ENCODE measurements at places on chromosomes 2 and 18.

- DNase-seq, result no peak
Observed at GRCh38 chr2:168116448-168116847, 130.9 kb downstream of the STK39 start.

- DNase-seq, result no peak
Observed at GRCh38 chr18:62017618-62018017, 124.8 kb upstream of the RNF152 start.

- no peak for DNase-seq
Observed at GRCh38 chr2:78648558-78648957, 376.9 kb upstream of the REG3G start.

DNA sequence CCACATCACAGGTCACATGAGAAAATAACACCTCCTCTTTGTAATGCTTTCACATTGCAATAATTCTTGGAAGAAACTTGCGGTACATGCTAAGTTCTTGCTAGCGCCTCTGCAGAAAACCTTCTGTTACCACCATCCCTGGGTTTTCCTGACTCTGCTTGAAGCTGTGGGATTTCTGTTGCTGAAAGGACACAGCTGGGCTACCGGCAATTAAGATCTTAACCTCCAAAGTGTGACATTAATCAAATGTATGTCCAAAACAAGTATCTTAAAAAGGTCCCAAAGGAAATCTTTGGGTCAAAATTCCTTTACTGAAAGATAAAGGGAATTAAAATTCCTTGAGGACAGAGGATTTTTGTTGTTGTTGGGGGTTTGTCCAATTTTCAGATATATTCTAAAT, 7.5 kb downstream of the CCBE1 start:
- no peak for DNase-seq

GRCh38 chr2:72114693-72115051, 33.0 kb downstream of the CYP26B1 start:
- DNase-seq, result no peak

GRCh38 chr2:166417669-166418068, 41.9 kb upstream of the SCN9A start:
- DNase-seq, result no peak

GRCh38 chr2:161166538-161167409, 6.5 kb downstream of the TANK start:
- no peak for DNase-seq

- no peak for DNase-seq
Observed at GRCh38 chr2:231661422-231662027, 46.8 kb upstream of the PTMA start.

DNA sequence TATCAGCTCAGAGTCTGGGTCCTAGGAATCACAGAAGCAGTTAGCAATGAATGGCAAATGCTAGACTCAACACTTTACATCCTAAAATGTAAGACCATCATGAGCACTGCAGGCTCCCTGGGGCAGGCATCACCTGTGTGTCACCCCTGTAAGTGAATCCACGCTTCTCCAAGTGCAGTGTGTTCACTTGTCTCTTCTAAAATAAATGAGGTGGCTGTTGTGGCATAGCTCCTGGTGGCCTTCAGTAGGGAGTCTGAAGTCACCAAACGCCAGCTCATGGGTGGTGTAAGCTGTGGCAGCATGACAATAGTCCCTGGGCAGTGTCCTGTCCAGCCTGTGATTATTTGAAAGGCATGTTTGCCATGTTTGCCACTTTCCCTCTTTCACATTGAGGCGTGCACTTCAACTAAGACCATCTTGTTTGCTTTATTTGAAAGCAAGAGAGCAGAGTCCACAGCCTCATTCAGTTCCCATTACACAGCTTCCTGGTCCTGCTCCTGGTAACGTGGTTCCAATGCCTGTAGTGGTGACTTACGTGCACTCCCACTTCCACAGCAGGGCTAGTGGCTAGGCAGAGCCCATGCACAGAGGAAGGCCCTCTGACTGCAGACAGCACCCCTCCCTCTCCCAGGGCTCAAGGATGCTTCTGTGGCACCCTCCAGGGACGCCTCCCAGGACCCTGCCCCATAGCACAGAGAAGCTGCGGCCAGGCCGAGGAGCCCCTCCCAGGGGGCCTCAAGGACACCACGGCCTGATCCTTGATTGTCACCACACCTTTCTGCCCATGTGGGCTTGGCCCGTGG, 24.3 kb downstream of the COA5 start:
- DNase-seq, result no peak

GRCh38 chr2:104863468-104864279, 9.8 kb downstream of the POU3F3 start:
- no peak for DNase-seq

DNA sequence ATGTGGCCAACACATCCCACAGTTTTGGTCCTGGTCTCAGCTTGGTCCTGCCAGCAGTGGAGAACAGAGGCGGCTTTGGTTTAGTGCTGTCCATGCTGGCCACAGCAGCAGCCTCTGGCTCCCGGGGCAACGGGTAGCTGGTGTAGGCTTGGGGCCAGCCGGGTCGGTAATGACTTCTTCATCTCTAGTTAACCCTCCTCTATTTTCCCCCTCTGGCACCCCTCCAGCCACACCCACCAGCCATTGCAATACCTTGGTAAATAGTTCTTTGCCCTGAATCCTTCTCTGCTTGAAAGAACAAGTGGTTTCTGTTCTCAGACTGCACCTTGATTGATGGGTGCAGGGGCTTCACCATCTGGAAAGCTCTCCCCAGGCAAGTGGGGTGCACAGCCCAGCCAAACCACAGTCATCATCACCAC, 31.7 kb upstream of the ZNF396 start:
- DNase-seq, result no peak

DNA sequence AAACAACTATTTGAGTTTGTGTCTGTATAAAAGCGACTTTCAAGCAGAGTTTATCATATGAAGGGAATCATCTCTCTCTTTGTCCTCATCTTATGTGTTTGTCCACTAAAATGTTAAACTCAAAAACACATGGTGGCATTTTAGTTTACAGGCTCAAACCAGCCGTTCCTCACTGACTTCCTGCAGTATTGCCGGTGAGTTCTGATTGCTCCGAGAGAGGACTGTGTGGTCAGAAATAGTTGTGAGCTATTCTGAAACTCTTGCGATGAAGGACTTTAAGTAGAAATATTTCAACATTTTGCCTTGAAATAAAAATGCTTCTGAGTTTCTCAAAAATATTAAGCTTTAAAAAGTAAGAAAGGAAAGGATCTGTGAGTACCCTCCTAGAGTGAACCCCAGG, 163.2 kb upstream of the CAVIN2 start:
- no peak for DNase-seq

- no peak for DNase-seq
Observed at GRCh38 chr2:80971-81736, 34.8 kb upstream of the FAM110C start.

GRCh38 chr2:234643407-234643806, 146.5 kb upstream of the ARL4C start:
- no peak for DNase-seq

DNA sequence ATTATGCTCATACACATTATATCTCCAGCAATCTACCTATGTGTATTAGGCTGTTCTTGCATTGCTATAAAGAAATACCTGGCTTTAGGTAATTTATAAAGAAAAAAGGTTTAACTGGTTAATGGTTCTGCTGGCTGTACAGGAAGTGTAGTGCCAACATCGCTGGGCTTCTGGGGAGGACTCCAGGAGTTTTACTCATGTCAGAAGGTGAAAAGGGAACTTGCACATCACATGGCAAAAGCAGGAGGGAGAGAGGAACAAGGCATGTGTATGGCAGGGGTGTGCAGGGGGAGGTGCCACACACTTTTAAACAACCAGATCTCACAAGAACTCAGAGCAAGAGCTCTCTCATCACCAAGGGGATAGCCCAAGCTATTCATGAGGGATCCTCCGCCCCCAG, 715.4 kb upstream of the ZEB2 start:
- DNase-seq, result no peak

- no peak for DNase-seq
Observed at GRCh38 chr2:41927581-41928264, 120.1 kb upstream of the PKDCC start.

- no peak for DNase-seq
Observed at GRCh38 chr2:3494984-3495666, 24.2 kb downstream of the ADI1 start.

DNA sequence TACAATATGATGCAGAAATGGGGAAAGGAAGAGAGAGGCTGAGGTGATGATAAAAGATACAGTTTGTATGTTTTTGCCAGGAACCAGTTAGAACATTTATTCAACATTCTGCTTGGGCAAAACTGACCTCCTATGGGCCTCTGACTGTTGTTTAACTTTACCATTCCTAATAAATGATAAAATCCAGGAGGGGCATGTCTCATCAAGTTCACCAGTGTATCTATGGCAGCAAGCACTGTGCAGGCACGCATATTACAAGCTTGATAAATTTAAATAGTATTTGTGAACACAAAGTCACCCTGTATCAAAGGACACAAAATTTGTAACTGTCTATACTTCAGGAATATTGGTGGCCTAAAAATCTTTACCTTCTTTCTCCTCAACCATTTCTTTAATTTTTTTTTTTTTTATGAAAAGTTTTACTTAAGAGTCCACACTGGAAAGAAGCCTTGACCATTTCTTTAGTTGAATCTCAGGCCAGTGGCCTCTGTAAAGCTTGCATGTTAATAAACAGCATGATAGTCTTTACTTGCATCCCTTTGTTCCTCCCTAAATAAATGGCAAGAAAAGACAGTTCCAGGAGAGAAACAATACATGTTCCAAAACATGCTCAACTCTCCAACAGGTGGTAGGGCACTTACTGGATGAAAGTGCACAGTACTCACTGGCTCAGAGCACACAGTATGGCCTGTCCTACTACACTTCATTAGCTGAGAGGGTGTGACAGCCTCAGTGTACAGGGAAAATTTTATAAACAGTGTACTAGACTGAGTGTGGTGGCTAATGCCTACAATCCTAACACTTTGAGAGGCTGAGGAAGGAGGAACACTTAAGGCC, 52.3 kb downstream of the SOS1 start:
- no peak for DNase-seq

GRCh38 chr18:36124841-36125240, 4.3 kb downstream of the SLC39A6 start:
- DNase-seq, result no peak

DNA sequence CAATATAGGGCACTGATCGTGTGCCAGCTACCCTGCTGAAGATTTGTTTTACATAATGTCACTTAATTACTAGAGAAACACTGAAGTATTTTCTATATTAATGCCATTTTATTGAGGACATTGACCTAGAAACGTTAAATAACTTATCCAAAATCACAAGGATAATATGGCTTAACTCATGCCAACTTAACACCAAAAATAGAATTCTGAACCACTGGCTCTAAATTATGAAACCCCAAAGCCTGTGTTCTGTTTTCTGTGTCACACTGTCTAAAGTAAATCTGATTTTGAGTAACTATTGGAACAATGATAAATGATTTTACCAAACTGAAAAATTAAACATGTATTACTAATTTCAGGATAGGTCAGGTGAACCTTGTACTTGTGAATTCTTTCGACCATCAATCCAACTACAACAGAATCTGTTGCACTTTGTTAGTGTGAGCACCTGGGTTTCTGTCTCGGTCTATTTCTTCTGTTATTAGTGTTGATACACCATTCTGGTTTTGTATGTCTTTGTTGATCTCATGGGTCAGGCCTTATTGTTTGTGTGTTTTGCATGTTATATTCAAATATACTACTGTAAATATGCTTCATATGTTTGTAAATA, 48.2 kb upstream of the CCDC141 start:
- no peak for DNase-seq

GRCh38 chr2:182729710-182730339, 13.8 kb downstream of the DNAJC10 start:
- DNase-seq, result no peak

GRCh38 chr2:217371781-217372213, 511.9 kb upstream of the TNP1 start:
- DNase-seq, result no peak

DNA sequence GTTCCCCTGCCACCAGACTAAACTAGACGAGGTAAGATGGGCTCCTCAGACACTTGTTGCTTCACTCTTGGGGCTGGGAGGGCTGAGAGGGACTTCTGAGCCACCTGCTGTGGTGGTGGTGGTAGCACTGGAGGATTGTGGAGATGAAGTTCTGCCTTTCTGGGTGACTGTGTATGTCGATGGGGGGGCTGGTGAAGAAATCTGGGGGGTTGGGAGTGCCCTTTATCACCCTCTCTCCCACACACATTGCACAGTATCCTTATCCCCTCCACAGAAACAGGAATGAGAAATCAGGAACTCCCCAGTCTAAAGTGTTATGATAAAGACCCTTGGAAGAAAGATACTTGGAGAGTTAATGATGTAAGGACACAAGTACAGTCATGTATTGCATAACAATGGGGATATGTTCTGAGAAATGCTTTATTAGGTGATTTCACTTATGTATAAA, 38.5 kb downstream of the HK2 start:
- no peak for DNase-seq

DNA sequence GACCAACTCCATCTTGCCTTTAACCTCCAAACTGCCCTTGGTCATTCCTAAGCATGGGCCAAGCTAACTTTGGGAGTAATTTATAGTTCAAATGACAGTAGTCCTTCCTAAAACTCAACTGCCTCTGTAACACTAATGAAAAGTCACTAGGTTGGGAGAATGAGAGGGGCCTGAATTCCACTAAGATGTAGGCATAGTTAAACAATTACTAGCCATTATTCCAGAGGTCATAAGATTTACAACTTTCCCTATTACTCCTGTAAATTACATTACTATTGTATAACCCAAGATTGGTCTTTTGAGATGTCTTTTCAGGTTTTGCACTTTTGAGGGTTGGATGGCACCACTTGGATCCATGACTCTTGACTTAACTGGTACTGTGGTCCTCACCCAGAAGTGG, 94.6 kb downstream of the SPP2 start:
- no peak for DNase-seq

- DNase-seq, result no peak
Observed at GRCh38 chr2:16296331-16297250, 356.2 kb downstream of the MYCN start.

DNA sequence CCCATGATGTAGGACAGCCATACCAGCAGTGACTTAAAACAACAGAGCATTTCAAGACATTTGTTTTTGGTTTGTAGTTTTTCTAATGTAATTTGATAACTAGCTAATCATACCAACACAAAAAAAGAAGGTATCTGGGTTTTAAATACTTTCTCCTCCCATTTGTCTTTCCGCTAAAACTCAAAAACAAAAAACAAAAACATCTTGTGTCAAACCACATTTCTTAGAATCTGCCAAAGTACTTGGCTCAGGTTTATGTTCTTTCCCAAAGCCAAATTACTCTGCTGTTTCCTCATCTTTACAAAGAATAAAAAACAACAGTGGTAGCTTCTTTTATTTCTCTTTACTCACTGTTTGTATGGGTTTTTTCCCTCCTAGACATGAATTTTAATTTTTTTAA, 71.5 kb downstream of the GREB1L start:
- DNase-seq, result no peak

DNA sequence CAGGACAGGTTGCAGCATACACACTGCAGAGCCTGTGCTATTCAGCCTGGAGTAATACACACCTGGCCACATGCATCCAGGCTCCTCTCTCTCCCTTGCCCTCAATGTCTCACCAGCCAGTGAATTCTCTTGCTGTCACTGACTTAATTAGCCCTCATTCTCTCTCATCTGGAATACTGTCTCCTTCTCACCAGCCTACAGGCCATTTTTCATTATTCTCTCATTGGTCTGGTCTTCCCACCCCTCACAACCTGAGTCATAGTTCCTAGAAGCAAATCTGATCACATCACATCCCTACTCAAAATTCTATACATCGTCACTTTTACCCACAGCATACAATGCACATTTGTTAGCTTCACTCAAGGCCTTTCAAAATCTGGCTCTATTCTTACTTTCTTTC, 333.1 kb downstream of the PIK3C3 start:
- DNase-seq, result no peak

GRCh38 chr2:105371810-105372209, 27.0 kb downstream of the FHL2 start:
- no peak for DNase-seq

GRCh38 chr2:231168460-231169139, 29.8 kb upstream of the ARMC9 start:
- DNase-seq, result no peak

All from breast epithelium (tissue), 4 donors.